ENCODE measurements at places on chromosomes 1 and 21.

DNA sequence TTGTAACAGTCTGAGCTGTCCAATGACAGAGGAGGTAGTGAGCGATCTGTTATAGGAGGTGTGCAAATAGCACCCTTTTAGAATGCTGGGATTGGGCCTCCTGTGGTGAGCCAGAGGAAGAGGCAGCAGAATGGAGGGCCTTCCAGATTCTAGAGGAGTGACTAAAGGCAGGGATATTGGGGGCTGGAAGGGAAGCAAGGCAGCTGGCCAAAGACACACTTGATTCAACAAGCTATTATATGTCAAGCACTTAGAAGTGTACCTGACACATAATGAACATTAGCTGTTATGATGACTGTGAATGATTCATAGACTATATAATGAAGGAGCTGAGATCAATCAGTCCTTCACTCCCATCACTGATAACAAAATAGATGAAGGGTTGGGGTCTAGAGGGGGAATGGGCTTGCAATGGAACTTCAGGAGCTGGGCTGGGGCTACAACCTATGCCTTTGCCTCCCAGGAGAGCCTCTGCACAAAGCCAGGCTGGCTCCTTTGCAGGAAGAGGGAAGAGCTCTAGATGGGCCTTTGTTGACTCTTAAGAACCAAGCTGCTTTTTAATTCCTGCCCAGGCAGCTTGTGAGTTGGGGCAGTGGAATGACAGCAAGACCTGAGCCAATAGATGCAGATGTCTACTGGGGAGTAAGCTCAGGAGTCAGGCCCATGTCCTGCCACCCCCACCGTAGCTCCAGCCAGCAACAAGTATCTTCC lies 2.3 kb upstream of the MKNK1 start:
- no peak for DNase-seq

- DNase-seq = no peak
Observed at GRCh38 chr1:119011706-119012105, 23.6 kb upstream of the TBX15 start.

GRCh38 chr1:206705191-206705590 lies 20.5 kb downstream of the MAPKAPK2 start:
- peak; percentile 20 for DNase-seq

DNA sequence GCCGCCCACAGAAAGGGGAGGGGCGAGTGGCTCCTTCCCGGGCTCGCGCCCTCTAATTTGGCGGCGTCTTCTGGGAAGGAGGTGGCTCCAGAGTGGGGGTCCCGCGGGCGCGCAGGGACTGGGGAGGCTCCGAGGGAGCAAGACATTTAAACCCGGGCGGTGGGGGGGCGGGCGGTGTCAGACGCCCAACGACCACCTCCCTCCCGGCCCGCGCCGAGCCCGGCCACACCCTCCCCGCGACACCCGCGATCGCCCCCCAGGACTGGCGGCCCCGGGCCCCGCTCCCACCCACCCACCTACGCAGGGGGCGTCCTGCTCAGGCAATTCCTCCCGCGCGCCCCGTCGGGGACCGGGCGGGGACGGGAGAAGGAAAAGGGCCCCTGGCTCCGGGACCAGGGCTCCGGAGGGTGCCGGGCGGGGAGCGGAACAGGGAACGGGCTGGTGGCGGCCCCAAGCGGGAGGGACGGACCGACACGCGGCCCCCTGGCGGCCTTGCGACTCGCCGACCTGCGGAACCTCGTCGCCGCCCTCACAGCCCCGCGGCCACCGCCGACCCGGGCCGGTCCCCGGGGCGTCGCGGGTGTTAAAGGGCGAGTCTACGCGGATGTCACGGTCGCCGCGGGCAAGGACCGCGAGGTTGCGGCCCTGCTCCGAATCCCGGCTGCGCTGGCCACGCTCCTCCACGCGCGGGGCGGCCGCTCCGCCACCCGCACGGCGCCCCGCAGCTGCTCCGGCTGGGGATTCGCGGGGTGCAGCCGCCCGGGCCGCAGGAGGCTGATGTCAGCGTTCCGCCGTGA lies 94.0 kb upstream of the FMN2 start:
- DNase-seq = peak; percentile 21

GRCh38 chr1:152786077-152786476 lies at the start of gene LCE1E:
Gene LCE1E (plus strand): TSS chr1:152786257. CDS start chr1:152787300, 1,043 bp downstream.
- no peak for DNase-seq

GRCh38 chr1:109912873-109913272 lies 2.2 kb downstream of the CSF1 start:
- DNase-seq = no peak

- peak; percentile 5 for DNase-seq
Observed at GRCh38 chr1:240149484-240150094, 57.9 kb downstream of the FMN2 start.

GRCh38 chr21:46011267-46011967 lies 29.8 kb downstream of the COL6A1 start:
- no peak for DNase-seq

DNA sequence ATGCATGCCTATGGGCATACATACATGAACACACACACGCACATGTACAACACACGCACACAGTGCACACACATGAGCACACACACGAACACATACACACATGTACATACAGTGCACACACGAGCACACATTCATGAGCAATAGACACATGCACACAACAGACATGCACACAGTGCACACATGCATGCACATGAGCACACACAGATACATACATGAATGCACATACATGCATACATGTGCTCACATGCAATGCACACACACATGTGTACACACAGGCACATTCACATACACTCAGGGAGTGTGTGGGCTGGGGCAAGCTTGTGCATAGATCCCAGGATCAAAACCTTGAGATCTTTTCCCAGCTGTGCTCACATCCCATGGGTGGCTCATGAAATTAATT lies 18.9 kb downstream of the CRYAA start:
- no peak for DNase-seq

- no peak for DNase-seq
Observed at GRCh38 chr1:167634435-167634834, 4.4 kb downstream of the RCSD1 start.

DNA sequence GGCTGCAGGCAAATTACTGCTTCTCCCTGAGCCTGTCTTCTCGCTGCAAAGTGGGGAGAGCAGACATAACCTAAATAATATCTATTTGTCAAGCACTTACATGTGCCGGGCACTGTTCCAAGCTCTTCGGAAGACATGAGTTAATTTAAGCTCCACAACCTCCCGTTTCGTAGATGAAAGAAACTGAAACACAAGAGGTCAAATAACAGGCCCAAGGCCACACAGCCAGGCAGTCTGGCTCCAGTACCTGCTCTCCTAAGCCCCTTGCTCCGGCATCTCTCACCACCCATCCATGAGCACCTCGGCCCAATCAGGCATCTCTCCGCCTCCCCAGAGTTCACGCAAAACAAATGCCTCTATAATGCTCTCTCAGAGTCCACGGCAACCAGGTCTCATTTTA lies 65.4 kb downstream of the TAS1R2 start:
- no peak for DNase-seq

DNA sequence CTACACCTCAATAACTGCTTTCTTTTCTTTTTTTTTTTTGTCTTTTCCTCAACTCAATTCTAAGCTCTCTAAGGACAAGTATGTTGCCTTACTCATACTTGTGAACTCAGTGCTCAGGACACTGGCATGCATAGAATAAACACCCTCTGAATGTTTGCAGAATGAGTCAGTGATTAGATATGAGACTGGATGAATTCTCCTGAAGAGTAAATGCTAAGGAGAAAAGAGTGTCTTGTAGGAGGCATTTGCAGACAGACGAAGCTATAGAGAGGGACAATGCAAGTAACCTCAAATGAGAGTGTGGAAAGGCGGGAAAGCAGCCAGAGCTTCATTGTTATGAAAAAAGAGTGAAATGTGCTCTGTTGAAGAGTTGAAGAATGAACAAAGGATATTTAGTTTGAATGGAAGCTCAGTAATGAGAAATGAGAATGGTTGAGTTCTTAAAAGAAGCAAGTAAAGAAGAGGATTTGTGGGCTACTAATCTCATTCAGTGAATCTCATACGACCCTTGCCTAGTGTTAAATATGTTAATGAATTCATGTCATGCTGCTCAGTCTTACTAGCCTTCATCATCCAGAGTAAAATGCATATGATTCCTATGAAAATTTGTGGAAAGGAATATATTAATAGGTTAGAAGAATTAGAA lies 166.1 kb upstream of the DPYD start:
- DNase-seq = no peak

DNA sequence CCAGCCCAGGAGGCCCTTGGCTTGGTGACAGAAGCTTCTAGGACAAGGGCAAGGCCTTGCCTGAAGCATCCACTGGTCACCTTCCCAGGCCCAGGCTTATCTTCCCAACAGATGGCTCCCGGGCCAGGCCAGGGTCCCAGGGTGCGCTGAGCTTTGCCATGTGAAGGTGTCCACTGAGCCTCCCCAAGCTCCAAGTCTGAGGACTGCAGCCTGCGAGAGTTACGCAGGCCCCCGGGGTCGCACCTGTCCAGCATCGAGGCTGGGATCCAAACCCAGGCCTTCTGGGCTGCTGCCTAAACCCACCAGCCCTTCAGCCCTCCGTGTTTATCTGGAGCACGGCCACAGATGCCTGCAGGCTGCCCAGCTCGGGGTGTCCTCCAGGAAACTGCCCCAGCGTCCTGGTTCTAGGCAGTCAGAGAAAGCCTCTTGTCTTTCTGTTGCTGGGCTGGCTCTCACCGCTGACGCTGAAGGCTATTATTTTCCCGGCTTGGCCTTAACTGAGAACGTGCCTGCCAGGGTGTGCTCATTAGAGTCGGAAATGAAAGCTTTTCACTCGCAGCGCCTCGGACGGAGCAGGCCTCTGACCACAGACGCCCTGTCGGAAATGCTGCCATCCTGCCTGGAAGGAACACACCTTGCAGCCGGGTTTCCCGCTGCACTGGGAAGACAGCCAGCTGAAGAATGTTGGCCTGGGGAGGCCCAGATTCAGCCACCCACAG lies 71.4 kb downstream of the MEGF6 start:
- no peak for DNase-seq

DNA sequence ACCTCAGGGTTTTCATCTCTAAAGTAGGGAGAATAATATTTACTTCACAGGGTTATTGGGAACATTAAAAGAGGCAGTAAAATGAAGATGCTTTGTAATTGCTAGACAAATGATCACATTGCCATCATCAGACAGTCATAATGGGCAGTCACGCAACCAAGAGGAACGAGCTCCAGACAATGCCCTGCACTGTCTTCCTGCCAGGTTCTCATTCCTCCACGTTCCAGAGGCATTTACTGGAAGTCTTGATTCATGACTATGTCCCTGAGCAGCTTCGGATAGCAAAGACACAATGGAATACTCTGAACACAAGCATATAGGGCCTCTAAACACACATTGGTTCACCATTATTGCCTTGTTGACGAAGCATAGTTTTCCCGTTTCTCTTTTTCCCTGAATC lies 389.7 kb downstream of the NTNG1 start:
- DNase-seq = no peak

GRCh38 chr1:208231881-208232661 lies 12.1 kb downstream of the PLXNA2 start:
- DNase-seq = no peak

DNA sequence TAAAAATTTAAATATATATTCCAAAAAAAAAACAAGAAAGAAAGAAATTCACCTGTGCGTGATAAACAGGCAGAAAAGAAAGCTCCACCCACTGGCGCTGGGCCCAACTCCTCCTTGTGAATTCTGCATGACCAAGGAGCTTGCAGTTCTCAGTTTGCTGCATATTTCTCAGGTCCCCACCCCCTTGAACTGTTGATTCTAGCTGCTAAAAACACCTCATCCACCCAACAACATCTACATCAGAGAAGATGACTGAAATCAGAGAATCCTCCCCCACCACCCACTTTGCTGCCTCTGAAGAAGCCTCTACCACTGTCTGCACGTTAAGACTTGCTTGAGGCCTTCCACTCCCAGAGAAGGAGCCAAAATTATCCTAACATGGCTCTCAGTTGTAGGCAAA lies 104.8 kb downstream of the RGS2 start:
- DNase-seq = no peak

DNA sequence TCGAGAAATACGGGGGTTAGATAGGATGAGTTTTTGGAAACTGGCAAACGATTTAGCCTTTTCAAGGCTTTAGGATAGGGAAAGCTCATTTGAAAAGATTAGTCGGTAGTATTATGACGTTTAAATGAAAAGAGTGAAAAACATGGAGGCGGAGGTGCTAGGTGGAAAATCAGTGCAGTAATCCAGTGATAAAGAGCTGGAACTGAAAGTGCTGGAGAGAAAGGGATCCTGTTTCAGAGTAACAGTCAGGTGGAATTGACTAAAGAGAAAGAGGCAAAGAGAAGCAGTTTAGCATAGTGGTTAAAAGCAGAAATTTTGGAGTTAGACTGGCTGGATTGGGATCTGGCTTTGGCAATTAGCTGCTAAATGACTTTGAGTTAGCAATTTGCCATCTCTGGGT lies 945 bp downstream of the WDR3 start:
- peak; percentile 42 for DNase-seq

DNA sequence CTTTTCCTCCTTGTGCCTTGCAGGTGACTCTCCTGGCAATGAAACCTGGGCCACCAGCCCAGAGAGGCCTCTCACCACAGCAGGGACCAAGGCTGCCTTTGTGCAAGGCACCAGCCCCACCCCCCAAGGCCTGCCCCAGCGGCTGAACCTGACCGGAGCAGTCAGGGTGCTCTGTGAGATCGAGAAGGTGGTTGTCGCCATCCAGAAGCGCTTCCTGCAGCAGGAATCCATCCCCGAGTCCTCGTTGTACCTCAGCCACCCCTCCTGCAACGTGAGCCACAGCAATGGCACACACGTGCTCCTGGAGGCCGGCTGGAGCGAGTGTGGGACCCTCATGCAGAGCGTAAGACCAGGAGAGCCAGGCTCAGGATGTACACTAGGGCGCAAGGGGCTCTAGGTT lies 51.7 kb downstream of the UMODL1 start:
- no peak for DNase-seq

- DNase-seq = peak; percentile 36
Observed at GRCh38 chr1:209454340-209454994, 129.0 kb upstream of the CAMK1G start.

DNA sequence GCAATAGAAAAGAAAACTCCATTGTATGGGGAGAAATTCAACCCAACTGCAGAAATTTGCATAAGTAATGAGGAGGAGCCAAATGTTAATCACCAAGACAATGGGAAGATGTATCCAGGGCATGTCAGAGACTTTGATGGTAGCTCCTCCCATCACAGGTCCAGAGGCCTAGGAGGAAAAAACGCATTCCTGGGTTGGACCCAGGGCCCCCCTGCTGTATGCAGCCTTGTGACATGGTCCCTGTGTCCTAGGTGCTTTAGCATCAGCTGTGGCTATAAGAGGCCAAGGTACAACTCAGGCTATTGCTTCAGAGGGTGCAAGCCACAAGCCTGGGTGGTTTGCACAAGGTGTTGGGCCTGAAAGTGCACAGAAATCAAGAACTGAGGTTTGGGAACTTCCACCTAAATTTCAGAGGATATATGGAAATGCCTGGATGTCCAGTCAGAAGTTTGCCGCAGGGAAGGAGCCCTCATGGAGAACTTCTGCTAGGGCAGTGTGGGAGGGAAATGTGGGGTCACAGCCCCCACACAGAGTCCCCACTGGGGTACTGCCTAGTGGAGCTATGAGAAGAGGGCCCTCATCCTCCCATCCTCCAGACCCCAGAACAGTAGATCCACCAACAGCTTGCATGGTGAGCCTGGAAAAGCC lies 162.3 kb downstream of the TGFB2 start:
- DNase-seq = no peak

- no peak for DNase-seq
Observed at GRCh38 chr1:13763991-13764390, 64.0 kb downstream of the PRDM2 start.

Measured in inflammatory macrophage treated with lipopolysaccharide for 4 hours (primary cell).